ENCODE measurements at places on chromosomes 1 and 21.

DNA sequence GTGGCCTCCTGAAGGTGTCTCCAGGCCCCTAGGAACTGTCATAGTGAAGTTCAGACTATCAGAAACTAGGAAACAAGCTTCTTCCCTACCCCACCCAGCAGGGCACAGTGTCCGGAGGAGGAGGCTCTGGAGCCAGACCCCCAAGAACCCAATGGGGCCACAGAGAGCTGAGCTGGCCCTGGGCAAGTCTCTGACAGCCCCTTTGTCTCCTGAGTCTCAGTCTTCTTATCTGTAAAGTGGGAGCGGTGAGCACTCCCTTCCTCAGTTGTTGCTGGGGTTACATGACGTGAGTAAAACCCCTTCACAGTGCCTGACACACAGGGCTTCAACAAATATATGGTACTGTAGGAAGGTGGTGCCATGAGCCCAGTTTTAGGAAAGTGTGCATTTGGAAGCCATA is 675.8 kb downstream of the MATN1 start:
- no peak for DNase-seq

GRCh38 chr1:240114222-240114621 is 22.5 kb downstream of the FMN2 start:
- DNase-seq: no peak

DNA sequence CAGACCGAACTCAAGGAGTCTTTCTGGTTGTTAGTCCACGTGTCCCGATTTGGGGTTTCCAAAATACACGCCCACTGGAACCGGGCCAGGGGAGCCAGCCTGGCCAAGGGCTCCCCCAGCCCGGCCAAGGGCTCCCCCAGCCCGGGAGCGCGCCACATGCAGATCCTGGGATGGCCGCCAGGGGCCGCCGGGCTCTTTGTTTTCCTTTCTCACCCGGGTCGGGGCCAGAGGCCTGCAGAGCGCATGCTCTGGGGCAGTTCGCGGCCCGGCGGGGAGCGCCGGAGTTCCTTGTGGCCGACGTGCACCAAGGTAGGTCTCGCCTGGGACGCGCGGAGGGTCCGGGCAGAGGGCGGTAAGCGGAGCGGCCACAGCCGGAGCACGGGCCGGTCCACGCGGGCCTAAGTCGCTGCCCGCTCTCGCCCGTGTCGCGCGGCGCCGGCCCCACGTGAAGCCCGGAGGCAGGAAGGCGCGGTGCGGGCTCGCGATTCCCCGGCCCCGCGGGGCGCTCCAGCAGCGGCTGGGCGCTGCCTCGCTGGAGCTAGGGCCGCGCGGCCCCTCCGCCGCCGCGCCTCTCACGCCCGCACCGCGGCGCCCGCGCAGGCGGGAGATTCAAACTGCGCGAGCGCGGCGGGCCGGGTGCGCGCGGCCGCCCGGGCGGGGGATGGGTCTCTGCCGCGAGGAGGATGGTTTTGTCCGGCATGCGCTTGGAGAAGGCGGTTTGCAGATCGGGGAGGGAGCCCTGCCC is 12.3 kb downstream of the RCC1 start:
- DNase-seq: peak; percentile 96

DNA sequence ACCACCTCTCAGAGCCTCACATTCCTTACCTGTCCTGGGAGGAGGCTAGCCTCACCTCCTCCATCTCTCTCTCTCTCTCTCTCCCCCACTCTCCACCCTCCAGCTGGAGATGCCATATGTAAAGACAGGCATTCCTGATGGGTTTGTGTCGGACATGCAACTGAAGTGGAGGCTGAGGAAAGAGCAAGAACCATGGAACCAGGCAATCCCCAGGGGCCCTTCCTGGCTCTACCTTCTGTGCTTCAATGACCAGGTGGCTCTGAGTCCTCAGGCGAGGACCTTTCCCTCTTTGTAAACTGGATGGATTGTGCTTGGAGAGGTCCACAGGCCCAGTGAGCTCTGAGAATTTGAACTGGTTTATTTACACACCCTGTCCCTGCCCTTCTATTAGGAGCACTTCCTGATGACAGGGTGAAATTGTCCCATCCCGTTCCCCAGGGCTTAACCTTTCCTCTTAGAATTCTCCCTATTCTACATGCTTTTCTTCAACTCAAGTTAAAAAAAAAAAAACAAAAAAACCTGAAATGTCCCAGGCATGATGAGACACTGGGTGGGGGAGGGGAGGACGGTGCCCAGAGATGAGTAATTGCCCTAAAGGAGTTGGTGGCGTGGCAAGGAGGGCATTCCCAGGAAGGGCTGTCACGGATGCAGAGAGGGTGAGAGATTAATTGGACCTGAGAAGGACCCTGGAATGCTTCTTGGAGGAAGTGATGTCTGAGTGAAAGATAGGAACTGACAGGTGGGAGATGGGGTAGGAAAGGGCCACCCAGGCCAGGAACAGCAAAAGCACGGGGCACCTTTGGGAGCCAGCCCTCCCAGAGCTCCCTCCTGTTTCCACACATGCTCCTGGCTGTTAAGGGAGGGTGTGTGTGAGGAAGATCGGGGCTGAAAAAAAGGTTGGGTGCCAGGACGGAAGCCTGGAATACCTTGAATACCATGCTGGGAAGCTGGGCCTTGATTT is 50.2 kb upstream of the WASF2 start:
- DNase-seq: no peak

GRCh38 chr1:84997667-84998600 is 1.0 kb upstream of the MCOLN2 start:
- no peak for DNase-seq

DNA sequence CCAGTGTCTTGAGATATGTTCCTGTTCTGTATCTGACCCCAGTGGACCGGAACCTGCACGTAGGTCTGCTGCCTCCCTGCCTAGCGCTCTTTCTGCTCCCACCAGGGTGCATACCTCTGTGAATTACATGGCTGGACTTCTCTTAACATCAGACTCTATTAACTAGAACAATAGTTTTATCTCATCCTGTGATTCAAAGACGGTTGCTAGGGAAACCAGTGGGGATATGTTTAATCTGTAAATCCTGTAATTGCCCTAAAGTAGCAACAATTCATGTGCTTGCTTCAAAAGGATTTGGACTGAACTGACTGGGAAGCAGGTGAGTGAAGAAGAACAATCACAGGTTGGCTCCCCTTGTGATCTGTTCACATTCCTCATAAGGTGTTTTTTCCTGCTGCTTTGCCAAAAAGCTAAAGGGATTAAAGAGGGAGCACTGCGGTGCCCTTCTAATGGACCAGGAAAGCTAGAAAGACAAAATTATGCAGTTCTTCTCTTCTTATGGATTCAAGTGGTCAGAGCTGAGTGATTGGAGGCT is 52.7 kb upstream of the DIRAS3 start:
- no peak for DNase-seq

- peak; percentile 46 for DNase-seq
Measured at GRCh38 chr1:61403679-61404596, 321.0 kb downstream of the TM2D1 start.

DNA sequence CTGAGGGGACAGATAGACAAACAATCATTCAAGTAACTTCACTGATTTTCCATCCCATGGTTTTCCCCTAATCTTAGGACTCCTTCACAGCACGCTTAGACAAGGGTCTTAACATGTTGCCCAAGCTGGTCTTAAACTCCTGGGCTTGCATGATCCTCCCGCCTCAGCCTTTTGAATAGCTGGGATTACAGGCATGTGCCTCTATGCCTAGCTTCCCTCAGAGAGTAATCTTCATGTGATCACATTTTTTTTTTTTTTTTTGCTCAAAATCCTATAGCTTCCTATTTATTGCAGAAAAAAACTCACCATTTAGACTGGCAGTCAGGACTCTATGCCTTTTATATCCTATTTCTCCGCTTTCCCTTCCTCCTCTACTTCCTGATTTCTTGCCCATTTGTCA is 90.4 kb upstream of the DPH5 start:
- no peak for DNase-seq

GRCh38 chr1:234589064-234589800 is 20.7 kb downstream of the IRF2BP2 start:
- DNase-seq: no peak

DNA sequence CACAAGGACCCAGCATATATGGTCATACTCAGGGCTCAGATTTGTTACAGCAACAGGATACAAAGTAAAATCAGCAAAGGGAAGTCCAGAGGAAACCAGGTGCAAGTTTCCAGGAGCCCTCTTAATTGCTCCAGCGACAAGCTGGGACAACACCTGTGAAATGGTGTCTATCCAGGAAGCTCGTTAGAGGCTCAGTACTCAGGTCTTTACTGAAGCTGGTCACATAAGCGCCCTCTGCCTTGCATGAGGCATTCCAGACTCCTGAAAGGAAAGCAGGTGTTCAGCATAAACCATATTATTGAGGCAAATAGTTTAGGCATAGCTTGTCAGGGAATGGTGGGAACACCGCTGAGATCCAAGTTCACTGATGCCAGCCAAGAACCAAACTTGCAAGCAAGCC is 231.0 kb downstream of the SLC35F3 start:
- DNase-seq: no peak

GRCh38 chr1:36834586-36834985 is 199.7 kb downstream of the GRIK3 start:
- no peak for DNase-seq

GRCh38 chr21:33290441-33290840 is 24.3 kb downstream of the IL10RB start:
- no peak for DNase-seq

DNA sequence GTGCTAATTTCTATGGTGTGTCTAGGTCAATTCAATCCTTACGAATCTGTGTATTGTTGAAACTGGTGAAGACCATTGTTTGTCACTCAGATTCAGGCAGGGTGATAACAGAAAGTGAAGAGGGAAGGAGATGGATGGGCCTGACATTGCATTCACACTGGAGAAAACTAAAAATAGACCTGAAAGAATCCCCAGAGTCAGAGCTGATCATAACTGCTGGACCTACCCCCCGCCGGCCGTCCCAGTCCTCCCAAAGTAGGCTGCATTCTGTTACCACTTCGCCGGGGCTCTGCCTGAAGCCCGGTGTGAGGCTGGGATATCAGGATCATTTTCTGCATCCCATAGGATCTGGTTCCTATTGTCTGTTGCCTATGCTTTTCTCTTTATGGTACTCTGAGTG is 121.1 kb downstream of the NUF2 start:
- DNase-seq: no peak

Data from HEK293T (cell line).